Activated naive CD4-positive, alpha-beta T cell treated with Interleukin-2 at 50 U/mL for 16 hours (primary cell): ENCODE measurements at places on chromosomes 1 and 21.

- peak; percentile 70 for DNase-seq
Observed at GRCh38 chr1:154405747-154406571, 816 bp downstream of the IL6R start.

GRCh38 chr21:36841866-36842265 lies 124.6 kb downstream of the HLCS start:
- DNase-seq: no peak

DNA sequence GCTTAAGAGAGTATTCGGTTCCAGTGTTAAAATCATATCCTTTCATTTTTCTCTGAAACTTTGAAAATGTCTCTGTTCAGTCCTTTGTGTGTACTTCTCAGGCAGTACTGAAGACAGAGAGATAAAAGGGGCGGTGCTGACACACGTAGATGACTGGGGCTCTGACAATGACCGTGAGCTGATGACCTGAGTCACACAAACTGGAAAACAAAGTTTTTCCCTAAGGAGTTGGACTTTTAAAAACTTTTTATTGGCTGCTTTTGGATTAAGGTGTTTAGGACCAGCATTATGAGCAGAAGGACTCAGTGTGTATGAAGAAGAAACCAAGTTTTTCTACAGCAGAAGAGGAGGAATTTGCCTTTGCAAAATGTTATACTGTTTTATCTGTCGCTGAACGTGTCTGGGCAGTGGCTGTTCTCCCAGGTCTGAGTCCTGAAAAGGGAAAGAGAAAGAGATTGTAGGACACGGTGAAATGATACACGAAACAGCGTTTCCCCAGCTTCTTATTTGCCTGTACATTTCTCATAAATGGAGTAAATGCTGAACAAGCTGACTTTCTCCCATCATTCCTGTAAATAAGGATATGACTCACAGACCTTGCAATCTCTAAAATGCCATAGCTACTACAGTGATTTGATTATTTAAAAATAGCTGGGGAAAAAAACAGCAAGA lies 51.5 kb downstream of the MAP3K7CL start:
- DNase-seq: no peak

GRCh38 chr1:162976628-162977027 lies 92.5 kb upstream of the RGS4 start:
- no peak for DNase-seq

- no peak for DNase-seq
Observed at GRCh38 chr1:214362188-214362882, 81.4 kb downstream of the SMYD2 start.

DNA sequence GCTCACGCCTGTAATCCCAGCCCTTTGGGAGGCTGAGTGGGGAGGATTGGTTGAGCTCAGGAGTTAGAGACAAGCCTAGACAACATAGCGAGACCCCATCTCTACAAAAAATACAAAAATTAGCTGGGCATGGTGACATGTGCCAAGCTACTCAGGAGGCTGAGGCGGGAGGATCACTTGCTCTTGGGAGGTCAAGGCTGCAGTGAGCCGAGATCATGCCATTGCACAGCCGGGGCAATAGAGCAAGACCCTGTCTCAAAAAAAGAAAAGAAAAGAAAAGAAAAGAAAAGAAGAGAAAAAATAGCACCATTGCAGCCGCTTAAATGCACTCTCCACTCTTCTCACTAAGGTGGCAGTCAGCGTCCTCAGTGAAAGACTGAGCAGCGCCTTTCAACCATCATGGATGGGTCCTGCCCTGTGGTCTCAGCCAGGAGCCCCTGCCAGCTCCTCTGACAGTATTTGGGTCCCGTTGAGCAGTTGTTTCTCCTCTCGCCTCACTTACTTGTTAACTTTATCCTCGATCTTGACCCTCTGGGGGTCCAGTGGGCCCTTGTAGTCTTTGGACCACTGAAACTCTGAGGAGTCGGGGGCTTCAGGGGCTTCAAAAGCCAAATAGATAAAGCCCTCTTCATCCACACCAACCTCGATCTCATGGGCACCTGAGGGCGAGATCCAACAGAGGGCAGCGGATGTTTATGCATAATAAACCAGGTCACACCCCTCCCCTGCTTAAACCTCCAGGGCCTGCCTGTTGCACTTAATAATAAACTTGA lies 36.9 kb downstream of the MYOM3 start:
- no peak for DNase-seq

GRCh38 chr1:23807453-23807852 lies 6.9 kb upstream of the GALE start:
- DNase-seq: no peak

DNA sequence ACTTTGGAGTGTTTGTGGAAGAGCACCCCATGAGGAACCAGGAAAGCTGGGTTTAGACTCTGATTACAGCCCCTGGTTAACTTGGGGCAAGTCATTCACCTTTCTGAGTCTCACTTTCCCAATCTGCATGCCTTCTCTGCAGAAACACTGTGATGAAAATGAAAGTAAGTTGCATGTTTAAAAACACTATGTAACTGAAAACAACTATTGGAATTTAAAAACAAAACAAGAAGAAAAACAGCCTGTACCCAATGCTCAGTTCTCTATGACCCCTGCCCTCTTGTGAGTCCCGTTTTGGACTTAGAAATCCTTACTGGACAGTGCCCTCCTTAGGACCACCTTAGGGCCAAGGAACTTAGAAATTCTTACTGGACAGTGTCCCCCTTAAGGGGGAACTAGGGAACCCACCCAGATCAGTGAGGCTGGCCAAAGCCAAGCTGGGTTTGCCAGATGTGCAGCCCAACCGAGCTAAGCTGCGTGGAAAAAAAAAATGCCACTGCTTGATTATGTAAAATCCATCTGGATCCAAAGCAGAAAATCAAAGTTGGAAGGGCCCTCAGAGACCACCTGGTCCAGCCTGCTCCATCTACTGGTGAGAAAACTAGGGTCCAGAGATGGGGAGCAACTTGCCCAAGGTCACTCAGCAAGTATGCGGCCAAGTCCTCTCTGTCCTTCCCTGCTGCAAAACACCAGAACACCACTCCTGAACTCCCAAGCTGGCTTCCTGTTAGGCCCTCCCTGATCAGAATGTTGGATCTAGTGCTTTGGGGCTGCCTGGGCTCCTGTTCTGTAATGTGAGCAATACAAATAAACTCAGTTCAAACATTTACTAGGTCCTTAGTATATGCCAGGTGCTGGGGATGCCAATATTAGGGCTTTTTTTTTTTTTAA lies 77.7 kb downstream of the MRPL37 start:
- DNase-seq: no peak

DNA sequence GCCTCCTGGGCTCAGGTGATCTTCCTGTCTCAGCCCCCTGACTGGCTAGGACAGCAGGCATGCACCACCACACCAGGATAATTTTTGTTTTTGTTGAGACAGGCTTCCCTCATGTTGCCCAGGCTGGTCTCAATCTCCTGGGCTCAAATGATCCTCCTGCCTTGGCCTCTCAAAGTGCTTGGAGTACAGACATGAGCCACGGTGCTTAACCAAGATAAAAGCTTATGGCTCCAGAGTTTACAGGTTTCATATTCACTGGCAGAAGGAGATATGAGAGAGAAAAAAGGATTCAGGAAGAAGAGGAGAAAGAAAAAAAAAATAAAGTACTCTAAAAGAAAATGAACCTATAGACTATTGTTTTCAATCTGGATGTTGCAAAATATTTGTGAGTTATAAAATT lies 748.8 kb upstream of the NCAM2 start:
- DNase-seq: no peak

GRCh38 chr21:39103689-39104088 lies 79.6 kb downstream of the PSMG1 start:
- DNase-seq: no peak
